ENCODE measurements at places on chromosomes 1 and 21.

- DNase-seq = peak; percentile 36
Measured at GRCh38 chr1:19372136-19372514, 60.0 kb downstream of the SLC66A1 start.

DNA sequence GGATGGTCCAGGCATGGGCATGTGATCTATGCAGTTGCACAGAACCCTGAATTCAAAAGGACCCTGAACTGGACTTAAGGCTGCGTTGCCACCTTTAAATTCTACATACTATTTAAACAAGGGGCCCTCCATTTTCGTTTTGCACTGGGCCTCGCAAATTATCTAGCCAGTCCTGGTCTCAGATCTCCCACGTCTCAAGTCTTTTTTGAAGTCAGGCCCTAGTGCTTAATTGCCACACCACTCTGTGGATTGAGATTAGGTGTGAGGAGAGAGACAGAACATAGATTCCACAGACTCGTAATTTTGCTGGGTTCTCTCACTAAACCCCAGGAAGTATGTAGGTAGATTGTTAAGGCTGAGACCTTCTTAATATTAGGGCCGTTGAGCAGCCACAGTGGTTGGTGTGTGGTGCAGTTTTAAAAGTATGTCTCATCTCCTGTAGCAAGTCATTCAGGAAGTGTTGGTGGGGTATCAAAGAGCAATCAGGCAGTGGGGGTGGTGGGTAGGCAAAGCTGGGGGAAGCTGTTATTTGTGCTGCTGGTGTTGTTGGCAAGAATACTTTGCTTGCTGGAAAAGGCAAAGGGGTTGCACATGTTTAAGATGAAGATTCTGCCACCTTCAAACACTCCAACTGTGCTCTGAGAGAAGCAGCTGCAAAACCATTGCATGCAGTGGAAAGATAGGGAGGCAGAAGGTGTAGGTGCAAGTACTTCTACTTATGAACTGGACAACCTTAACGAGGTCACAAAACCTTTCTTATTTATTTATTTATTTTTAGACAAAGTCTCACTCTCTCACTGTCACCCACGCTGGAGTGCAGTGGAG lies 11.2 kb downstream of the CD84 start:
- no peak for DNase-seq

- no peak for DNase-seq
Measured at GRCh38 chr1:37497832-37498231, 16.7 kb downstream of the MEAF6 start.

GRCh38 chr1:163144418-163144817 lies 58.3 kb downstream of the RGS5 start:
- peak; percentile 38 for DNase-seq

DNA sequence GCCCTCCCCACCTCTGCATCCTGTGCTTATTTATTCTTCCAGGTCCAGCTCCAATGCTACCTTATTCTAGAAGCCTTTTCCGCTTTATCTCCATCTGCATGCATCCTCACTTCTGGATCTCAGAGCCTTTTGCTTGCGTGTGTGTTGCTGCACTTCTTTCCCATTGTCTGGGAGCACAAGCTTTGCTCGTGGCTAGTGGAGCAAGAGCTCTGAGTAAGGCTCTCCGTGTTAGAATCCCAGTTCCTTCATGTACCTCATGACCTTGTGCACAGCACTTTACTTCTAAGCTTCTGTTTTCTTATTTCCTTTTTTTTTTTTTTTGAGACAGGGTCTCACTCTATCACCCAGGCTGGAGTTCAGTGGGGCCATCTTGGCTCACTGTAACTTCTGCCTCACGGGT lies 140.0 kb upstream of the POU3F1 start:
- DNase-seq = no peak

DNA sequence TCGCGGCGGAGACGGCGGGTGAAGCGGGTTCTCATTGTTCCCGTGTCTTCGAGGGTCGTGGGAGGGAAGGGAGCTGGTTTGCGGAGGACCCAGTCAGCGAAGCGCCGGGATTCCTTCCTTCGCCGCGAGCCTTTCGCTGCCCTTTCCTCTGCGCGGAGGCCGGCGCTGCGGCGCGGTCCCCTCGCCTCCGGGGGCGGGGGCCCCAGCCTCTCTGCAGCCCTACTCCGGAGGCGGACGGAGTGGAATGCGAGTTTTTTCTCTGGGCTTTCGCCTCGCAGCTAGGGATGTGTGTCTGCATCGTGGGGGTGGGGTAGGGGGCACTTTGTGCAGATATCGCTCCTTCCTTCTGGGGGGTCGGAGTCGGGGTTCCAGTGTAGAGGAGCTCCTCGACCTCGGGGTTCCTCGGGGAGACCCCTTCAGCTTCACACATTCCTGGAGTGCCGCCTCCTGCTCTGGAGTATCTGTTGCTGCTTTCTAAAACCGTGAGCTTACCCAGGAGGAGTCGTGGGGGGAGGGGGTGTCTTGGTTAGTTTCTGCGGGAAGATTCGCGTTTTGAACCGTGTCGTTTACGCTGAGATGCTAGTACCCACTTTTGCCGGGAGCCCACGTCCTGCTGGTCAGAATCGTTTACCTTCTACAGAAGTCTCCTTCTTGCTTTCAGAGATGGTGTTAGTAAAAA lies 595 bp downstream of the RNF2 start:
- DNase-seq = peak; percentile 21

GRCh38 chr1:117572546-117572945 lies 33.3 kb upstream of the TENT5C start:
- DNase-seq = no peak

DNA sequence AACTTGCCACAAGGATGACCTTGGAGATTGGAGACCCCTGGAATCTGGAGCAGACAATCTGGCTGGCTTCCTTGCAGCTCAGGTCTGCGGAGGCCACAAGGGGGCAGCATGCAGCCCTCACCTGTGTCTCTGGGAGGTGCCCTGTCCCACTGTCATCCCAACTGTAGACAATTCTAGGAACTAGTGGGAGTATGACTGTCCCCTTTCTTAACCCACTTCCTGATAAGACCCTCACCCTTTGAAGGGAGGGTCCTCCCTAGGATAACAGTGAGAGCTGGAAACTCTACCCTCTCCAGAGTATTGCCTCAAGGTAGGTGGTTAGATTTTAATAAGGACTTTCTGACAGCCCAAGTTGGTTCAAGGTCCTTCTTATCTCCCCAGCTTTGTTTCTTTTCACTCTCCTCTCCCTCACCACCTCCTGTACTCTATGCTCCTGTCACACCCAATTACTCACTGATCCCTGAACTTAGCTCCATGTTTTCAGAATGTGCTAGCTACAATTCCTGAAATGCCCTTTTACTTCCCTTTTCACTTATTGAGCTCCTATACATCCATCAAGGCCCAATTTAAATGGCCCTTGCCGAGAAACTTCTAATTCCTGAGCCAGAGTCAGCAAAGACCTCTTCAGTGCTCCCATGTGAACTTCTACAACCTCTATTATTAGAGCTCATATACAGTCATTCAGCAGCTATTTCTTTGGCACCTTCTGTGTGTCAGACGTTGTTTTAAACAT lies 9.2 kb upstream of the KCNQ4 start:
- DNase-seq = peak; percentile 23

DNA sequence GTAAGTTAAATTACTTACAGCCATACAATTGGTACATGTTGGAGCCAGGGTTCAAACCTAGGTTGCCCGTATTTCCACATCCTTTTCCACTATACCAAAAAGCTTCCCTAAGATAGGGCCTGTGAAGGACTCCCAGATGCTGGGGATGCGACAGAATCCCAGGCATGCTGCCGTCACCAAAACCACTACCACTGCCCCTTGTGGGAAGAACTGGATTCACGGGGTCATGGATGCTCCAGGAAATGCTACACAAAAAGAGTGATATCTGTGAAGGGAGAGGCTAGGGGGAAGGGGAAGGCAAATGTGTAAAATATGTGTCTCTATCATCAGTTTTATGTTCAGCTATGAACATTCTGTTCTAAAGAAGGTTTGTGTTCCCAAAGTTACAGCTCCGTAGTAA lies 133.9 kb upstream of the IVNS1ABP start:
- no peak for DNase-seq

DNA sequence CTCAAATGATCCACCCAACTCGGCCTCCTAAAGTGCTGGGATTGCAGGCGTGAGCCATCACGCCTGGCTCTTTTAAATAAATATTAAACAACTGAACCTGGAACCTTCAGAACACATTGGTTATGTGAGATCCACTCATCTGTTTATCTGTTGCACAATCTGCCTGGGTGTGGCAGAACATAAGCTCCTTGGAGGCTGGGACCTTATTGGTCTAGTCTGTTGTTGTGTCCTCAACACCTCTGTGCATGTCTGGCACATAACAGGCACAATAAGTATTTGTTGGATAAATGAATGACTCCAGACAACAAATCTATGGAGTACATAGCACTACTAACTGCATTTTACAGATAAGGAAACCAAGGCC lies 4.1 kb upstream of the NBL1 start:
- DNase-seq = peak; percentile 70

GRCh38 chr1:41790351-41790750 lies 128.4 kb downstream of the HIVEP3 start:
- no peak for DNase-seq

GRCh38 chr21:33014331-33014730 lies 11.4 kb upstream of the OLIG2 start:
- DNase-seq = no peak

GRCh38 chr1:110218739-110219138 lies 8.6 kb downstream of the KCNC4 start:
- DNase-seq = no peak

DNA sequence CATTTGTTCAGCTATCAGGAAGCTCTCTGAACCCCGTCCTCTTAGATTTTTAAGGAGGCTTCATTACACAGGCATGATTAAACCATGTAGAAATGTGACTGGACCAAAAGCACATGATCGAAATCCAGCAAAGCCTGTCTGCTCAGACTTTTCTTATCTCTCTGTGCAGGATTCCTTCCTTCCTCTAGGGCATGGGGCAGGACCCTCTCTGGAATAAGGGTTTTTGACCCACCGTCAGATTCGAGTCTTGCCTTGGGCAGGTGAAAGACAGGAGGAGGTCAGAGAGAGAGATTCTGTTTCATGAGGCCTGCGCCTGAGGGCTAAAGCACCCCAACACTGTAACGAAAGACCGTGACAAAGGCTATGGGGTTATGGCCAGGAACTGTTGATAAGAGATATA lies 136.8 kb downstream of the RHOU start:
- DNase-seq = no peak

DNA sequence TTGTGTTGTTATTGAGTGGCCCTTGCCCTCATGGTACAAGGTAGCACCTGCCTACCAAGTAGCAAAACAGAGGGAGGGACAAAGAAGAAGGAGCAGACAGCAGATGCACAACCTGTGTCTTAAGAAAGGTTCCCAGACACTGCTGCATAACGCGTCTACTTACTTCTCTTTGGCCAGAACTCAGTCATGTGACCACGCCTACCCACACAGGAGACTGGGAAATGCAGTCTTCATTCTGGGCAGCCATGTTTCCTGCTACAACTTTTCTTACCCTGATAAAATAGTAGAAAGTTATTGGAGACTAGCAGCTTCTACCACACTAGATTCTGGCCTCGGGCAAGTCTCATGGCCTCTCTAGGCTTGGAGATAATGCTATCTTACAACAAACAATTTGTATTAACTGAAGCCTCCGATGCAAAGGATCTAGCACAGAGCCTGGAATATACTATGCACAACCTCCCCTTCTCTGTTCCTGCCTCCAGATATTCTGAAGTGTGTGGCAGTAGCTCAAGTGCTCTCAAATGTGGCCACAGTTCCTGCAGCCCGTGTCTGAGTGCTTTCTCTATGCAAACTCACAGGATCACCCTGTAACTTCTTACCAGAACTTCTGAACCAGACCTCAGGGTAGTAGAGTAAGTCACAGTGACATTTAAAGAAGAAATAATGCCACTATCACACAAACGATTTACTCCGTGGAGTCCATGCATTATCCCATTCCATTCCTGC lies 34.1 kb upstream of the BTG2 start:
- DNase-seq = peak; percentile 69

GRCh38 chr1:99877568-99877967 lies 27.4 kb downstream of the AGL start:
- DNase-seq = no peak

DNA sequence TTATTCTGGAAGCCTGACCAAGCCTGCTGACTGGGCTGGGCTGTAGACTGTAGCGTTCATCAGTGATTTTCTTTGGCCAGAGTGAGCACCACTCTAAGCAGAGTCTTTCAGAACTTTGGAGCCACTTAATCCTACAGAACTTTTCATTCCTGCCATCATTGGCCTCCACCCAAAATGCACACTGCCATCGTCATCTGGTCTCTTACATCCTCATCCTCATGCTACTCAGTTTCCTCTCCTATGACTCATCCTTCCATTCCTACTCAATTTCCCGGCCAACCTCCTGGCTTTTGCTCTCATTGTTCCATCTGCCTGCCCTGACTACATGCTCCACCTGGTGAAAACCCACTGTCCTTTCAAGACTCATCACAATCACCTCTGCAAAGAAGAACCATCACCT lies 233.8 kb upstream of the USP25 start:
- peak; percentile 85 for DNase-seq

DNA sequence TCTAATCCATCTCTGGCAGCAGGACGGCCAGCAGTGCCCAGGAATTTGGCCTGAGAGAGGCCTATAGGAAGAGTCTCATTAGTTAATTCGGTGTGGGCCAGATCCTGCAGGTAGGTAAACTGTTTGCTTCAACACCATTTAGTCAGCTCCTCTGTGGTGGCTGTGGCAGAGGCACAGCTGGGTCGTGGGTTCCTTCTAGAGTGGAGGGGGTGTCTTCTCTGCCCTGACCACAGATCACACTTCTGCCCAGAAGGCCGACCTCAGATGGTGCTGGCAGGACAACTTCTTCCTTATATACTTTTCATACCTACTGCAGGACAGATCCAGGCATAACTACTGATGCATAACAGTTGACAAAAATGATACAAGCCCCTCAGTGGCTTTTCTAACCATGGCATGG lies 281.4 kb downstream of the RPS6KC1 start:
- no peak for DNase-seq

DNA sequence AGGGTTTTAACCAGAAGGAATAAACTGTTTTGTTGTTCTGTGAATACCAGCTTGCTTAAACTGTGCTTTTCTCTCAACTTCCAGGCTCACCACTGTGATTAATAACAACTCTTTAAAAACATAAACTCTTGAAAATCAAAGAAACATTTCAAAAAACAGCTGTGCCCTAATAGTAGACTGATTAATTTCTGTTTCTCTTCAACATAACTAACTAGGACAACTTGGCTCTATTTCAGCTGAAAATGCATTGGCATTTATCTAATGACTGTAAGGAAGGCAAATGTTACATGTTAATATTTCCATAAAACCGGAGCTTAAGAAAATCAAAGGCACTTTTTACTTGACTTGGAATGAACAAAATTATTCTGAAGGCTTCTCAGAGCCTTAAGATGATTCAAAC lies 656.1 kb upstream of the NEGR1 start:
- no peak for DNase-seq

Data from fibroblast of mammary gland (primary cell).